ENCODE measurements at places on chromosomes 12 and 14. TPM values are rescaled to one million over a fixed set of nuclear protein-coding genes. Genes with fewer than 3 reads are reported as not detected.

- H3K4me3 ChIP-seq, result no peak overlapping the region
- peak overlapping the region; percentile 51 for H3K27ac ChIP-seq
- H3K4me1 ChIP-seq, result peaks cover 70% of the 10 kb centered on the region
- H3K36me3 ChIP-seq, result peaks cover 16% of the 10 kb centered on the region
- no peaks in the 10 kb centered on the region for H3K27me3 ChIP-seq
Measured at GRCh38 chr12:67632005-67632404, 16.5 kb upstream of the DYRK2 start.

DNA sequence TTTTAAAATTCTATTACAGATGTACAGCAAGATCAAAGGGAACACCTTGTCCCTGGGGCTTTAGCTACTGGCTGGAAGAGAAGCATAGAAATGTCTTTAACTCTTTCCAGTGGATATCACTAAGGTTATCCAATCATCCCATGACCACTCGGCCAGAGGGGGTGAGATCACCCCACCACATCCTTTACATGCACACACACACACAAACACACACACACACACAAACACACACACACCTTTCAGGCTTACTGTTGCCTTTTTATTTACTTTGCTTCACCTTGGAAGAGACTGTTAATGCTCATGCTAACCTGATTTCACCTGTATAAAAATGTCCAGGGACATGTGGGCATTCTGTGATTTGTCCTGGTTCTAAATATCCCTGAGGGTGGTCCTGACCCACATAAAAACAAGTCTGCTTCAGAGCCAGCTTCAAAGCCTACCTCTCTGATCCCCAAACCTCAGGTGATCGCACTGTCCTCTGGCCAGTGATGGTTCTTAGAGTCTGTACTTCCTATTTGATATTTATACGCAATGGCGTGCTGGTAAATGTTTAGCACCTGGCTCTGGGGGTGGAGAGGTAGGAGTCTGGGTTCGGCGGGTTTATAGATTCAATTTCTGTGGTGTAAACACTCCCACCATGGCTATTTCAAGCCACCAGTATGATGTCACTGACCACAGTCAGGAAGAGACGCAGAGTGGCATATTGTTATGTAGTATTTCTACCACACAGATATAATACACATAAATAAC, 166.1 kb upstream of the EEA1 start:
- H3K36me3 ChIP-seq, result no peaks in the 10 kb centered on the region
- peaks cover 3% of the 10 kb centered on the region for H3K27me3 ChIP-seq
- no peak for DNase-seq

DNA sequence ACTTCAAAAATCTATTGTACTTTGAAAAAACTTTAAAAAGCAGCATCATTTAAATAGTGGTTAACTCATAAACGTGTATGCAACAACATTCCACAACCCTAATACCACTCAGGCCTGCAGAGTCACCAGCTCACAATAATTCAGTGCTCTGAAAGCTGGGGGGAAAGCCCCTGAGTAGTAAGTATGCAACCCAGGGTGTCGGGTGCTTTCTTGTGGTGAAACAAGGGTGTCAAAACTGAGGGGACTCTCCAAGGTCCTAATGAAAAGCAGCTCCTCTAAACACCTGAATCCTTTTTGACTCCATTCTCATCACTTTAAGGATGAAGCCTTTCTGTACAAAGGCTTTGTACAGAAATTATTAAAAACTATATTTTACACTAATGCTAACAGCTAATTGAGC, 33.7 kb downstream of the FGFR1OP2 start:
- no peaks in the 10 kb centered on the region for H3K27me3 ChIP-seq
- H3K27ac ChIP-seq, result no peak overlapping the region
- H3K4me3 ChIP-seq, result no peak overlapping the region
- DNase-seq, result peak; percentile 83
- peaks cover 22% of the 10 kb centered on the region for H3K4me1 ChIP-seq

GRCh38 chr14:35934499-35934898, 108.4 kb downstream of the BRMS1L start:
- H3K4me3 ChIP-seq, result no peak overlapping the region
- no peak overlapping the region for H3K27ac ChIP-seq
- DNase-seq, result no peak
- H3K27me3 ChIP-seq, result peaks cover 6% of the 10 kb centered on the region
- H3K4me1 ChIP-seq, result peaks cover 36% of the 10 kb centered on the region

DNA sequence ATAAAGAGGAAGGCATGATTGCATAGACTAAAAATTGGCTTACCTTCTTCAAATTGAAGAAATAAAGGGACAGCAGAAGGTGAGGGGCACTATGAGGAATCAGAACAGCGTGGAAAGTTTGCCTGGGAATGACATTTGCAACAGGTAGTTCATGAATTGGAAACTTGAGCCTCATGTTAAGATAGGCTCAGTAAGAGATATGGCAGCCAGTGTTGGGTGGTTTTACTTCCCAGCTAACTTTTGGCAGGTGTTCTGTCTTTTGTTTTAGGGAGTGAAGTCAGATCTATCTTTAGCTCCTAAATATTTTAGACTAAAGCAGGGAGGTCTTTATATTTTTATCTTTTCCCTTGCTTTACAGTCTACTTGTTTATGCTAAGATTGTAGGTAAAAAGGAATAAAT, 122.4 kb downstream of the ANO6 start:
- DNase-seq, result no peak
- H3K4me3 ChIP-seq, result no peak overlapping the region
- peaks cover 1% of the 10 kb centered on the region for H3K4me1 ChIP-seq
- H3K27me3 ChIP-seq, result no peaks in the 10 kb centered on the region

DNA sequence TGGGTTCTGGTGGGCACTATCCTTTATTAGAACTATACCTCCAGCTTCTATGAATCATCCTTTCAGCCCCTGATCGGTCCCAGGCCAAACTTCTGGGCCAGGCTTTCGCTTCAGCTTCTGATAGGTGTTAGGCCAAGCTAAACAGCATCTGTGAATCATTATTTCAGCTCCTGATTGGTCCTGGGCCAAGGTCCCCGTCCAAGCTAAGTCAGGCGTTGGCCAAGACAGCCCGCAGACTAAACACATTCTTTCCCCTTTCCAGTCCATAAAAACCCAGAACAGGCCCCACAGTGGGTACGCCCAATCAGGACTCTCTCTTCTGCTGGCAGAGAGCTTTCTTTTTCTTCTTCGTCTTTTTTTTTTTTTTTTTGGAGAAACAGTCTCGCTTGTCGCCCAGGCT, 1808.9 kb upstream of the SEL1L start:
- H3K36me3 ChIP-seq, result no peaks in the 10 kb centered on the region
- no peak for DNase-seq
- no peaks in the 10 kb centered on the region for H3K27me3 ChIP-seq
- H3K27ac ChIP-seq, result no peak overlapping the region
- H3K4me3 ChIP-seq, result no peak overlapping the region

DNA sequence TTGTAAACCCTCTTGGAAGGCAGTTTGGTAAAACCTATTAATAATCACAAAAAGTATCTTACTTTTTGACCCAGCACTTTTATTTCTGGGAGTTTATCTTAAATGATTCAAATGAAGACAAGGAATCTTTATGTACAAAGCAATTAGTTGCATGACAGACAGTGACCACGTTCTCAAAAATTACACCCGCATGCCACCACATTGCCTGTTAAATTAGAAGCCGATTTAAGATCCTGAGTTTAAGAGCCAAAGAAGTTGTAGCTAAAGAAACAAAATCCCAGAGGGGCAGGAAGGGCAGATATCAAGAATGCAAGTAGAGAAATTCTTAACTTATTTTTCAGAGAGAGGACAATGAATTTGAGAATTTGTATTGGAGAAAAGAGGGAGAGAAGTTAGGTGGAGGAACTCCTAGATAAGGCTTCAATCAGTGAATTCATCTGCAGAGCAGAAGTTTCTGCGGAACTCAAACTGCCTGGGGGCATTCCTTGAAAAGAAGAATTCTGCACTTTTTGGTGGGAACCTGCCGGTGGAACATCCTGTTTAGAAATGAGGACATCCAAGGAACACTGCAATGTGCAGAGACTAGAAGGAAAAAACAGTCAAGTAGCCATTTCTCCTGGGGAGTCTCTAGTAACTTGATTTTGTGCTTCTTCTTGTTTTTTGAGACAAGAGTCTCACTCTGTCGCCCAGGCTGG, 1.1 kb upstream of the RIOX1 start:
- H3K4me3 ChIP-seq, result peak overlapping the region; percentile 35
- H3K36me3 ChIP-seq, result peaks cover 27% of the 10 kb centered on the region
- no peak for DNase-seq
- H3K27ac ChIP-seq, result peak overlapping the region; percentile 5

- H3K36me3 ChIP-seq, result peaks cover 6% of the 10 kb centered on the region
- peaks cover 29% of the 10 kb centered on the region for H3K4me1 ChIP-seq
- DNase-seq, result peak; percentile 48
- H3K27ac ChIP-seq, result peak overlapping the region; percentile 75
- no peaks in the 10 kb centered on the region for H3K27me3 ChIP-seq
Measured at GRCh38 chr12:7017870-7018349, 366 bp downstream of the LPCAT3 start.

DNA sequence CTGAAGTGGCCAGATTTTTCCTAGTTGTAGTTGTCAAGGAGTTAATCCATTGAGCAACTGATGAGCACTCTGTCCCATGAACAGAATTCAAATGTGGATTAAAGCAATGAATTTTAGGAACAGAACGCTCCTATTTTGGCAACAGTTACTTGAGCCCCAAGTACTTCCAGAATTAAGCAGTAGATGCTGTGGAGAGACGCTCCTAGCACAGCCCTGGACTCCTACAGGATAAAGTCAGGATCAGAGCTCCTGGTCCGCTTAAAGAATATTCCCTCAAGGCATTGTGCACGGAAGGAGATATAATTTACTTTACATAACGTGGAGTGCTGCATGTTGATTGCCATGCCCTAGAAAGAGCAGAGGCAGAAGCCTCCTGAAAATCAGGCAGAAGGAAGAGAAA, 53.4 kb downstream of the FLRT2 start:
- peaks cover 4% of the 10 kb centered on the region for H3K27me3 ChIP-seq
- H3K36me3 ChIP-seq, result no peaks in the 10 kb centered on the region
- H3K4me1 ChIP-seq, result peaks cover 7% of the 10 kb centered on the region

- no peak for DNase-seq
- no peaks in the 10 kb centered on the region for H3K36me3 ChIP-seq
- no peaks in the 10 kb centered on the region for H3K27me3 ChIP-seq
- H3K4me1 ChIP-seq, result no peaks in the 10 kb centered on the region
- H3K27ac ChIP-seq, result no peak overlapping the region
Measured at GRCh38 chr12:17802657-17803641, 287.0 kb downstream of the RERGL start.

GRCh38 chr12:26331960-26332359, 136.6 kb downstream of the SSPN start:
- H3K27ac ChIP-seq, result no peak overlapping the region
- no peak for DNase-seq
- no peak overlapping the region for H3K4me3 ChIP-seq
- no peaks in the 10 kb centered on the region for H3K4me1 ChIP-seq
- H3K27me3 ChIP-seq, result peaks cover 6% of the 10 kb centered on the region
- peaks cover 6% of the 10 kb centered on the region for H3K36me3 ChIP-seq

DNA sequence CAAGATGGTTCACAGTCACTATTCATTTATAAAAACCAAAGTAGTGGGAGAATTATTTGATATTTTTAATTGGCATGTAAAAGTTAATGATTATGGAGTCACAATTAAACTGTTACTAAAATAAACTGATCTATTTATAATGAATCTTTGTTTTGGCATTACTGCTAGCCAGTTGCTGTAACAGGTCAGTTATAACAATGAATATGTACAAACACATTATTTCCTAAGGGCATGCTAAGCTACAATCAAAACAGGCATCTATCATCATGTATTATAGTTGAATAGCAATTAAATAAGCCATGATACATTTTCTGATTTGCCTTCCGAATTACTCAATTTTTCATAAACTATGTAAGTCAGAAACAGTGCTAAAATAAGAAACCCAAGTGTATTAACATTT, 518.3 kb downstream of the SLC16A7 start:
- DNase-seq, result no peak
- no peaks in the 10 kb centered on the region for H3K27me3 ChIP-seq
- no peaks in the 10 kb centered on the region for H3K36me3 ChIP-seq
- no peak overlapping the region for H3K4me3 ChIP-seq
- no peaks in the 10 kb centered on the region for H3K4me1 ChIP-seq

DNA sequence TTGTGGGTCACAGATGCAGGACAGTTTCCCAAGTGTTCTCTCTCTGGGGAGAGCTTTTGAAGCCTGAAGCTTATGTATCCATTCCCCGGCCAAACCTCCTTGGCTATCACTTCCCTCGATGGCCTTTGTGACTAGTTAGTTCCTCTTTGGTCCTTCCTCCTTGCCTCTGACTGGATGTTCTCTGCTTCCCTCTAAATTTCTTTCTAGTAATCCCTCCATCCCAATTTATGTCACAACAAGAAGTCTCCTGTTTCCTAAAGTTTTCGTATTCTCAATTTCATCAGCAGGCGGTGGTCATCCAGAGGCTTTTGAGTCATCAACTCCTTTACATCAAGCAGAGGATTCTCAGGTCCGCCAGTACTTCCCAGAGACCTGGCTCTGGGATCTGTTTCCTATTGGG, 27.5 kb downstream of the A2ML1 start:
- peaks cover 2% of the 10 kb centered on the region for H3K27me3 ChIP-seq
- no peaks in the 10 kb centered on the region for H3K4me1 ChIP-seq
- DNase-seq, result no peak
- H3K27ac ChIP-seq, result no peak overlapping the region
- H3K36me3 ChIP-seq, result no peaks in the 10 kb centered on the region
- H3K4me3 ChIP-seq, result no peak overlapping the region

DNA sequence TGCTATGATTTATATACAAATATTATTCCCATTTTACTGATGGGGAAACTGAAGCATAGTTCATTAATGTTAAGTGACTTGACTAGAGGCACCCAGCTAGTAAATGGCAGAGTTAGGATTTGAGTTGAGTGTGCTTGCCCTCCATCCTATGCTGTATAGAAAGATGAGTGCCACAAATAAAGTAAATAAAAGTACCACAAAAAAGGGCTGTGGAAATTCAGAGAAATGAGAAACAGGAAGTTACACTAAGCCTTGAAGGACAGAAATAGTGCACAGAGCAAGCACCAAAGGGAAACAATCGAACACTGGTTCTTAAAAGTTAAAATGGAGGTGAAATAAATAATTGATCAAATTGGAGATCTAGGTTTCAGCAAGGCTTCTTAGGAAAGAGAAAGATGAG, 9.2 kb upstream of the ABCD2 start:
- H3K27me3 ChIP-seq, result no peaks in the 10 kb centered on the region
- H3K4me3 ChIP-seq, result peak overlapping the region; percentile 25
- H3K36me3 ChIP-seq, result no peaks in the 10 kb centered on the region

GRCh38 chr14:90278199-90279175, 22.1 kb downstream of the PSMC1 start:
- peaks cover 25% of the 10 kb centered on the region for H3K4me1 ChIP-seq
- H3K4me3 ChIP-seq, result no peak overlapping the region
- no peak for DNase-seq
- H3K27ac ChIP-seq, result no peak overlapping the region
- H3K36me3 ChIP-seq, result peaks cover 21% of the 10 kb centered on the region

GRCh38 chr12:110458756-110459155, 8.6 kb upstream of the ARPC3 start:
- H3K36me3 ChIP-seq, result peaks cover 37% of the 10 kb centered on the region
- H3K4me3 ChIP-seq, result no peak overlapping the region
- H3K27me3 ChIP-seq, result no peaks in the 10 kb centered on the region
- H3K4me1 ChIP-seq, result peaks cover 4% of the 10 kb centered on the region

GRCh38 chr12:105622220-105622619, 291.7 kb downstream of the C12orf75 start:
- no peaks in the 10 kb centered on the region for H3K4me1 ChIP-seq
- H3K27me3 ChIP-seq, result peaks cover 4% of the 10 kb centered on the region
- H3K4me3 ChIP-seq, result no peak overlapping the region
- DNase-seq, result no peak

LHX5 gene
- not detected for total RNA-seq

OTX2 gene
- not detected for total RNA-seq

BCL2L14 gene
- total RNA-seq, result 7.3 TPM

LETMD1 gene
- 69.6 TPM for total RNA-seq

ARG2 gene
- 11.9 TPM for total RNA-seq

LGALS3 gene
- total RNA-seq, result 6.5 TPM

PGAM5 gene
- 65.6 TPM for total RNA-seq

MYF6 gene
- not detected for total RNA-seq

TMTC3 gene
- total RNA-seq, result 5.8 TPM

CELA1 gene
- not detected for total RNA-seq

Data from activated CD4-positive, alpha-beta T cell treated with anti-CD3 and anti-CD28 coated beads for 36 hours (primary cell).